ENCODE measurements at places on chromosomes 1 and 21. TPM values are rescaled to one million over a fixed set of nuclear protein-coding genes. Genes with fewer than 3 reads are reported as not detected.

- no peak overlapping the region for H3K27ac ChIP-seq
- H3K27me3 ChIP-seq, result no peaks in the 10 kb centered on the region
- no peak overlapping the region for H3K4me3 ChIP-seq
- no peaks in the 10 kb centered on the region for H3K4me1 ChIP-seq
Observed at GRCh38 chr1:156165083-156165482, 11.7 kb downstream of the SEMA4A start.

MX2 gene
- 31.0 TPM for total RNA-seq

DNA sequence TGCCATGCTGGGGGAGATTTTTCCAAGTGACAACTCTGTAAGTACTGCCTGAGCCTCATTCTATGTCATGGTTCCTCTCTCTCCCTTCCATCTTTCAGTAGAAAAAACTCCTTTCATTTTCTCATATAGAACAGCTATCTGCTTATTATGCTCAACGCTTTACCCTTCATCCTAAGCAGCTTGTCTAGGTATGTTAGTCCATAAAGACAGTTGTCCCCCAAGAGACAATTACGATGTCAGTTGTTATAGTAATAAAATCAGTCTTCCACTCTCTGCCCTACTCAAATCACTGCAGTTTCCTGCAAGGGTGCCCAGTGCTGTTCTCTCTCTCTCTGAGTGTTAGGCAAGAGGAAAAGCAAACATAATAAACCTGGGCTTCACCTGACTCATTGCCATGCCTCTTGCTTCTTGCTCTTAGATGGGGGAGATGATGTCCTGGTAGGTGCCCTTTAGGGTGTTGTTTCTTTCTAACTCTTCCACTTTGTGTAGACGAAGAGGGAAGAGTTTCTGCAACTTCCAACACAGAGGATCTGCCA lies 59.4 kb downstream of the PAPPA2 start:
- H3K4me1 ChIP-seq, result no peaks in the 10 kb centered on the region
- no peak overlapping the region for H3K4me3 ChIP-seq
- no peak overlapping the region for H3K27ac ChIP-seq
- no peaks in the 10 kb centered on the region for H3K36me3 ChIP-seq

DNA sequence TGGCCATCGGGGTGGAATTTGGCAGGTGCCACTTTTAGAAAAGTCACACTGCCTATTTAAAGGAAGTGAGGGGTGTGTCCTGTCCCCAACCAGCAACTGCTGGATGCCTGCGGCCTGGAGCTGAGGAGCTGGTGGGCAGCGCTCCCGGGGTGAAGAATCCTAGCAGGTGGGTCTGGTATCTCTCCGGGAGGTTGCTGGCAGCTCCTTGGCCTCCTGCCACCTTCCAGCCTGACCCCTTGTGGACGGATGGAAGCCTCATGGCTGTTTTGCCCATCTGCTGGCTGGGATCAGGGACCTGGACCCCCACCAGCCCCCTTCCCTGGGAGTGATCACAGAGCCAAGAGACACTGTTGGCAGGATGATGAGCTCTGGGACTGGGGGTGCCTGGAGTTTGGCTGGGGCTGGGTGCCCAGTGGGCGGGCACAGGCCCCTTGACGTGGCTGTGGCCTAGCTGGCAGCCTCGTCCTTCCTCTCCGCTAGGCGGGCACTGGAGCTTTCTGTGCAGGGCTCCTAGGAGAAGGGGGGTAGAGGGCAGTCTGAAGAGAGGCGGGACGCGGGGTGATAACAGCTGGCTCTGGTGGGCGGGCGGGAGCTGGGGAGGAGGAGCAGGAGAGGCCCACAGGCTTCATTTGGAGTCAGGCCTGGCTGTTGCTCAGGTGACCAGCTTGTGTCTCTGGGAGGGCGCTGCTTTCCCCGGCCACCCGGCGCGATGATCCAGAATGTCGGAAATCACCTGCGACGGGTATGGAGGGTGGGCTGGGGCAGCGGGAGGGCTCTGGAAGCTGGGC lies at the start of gene ACOT11:
Gene ACOT11, plus strand, starts transcription at position 628 of the 788 bp plus-strand sequence. Its CDS starts 82 bp downstream, at position 710.
- no peak within 1 kb of the TSS for H3K4me3 ChIP-seq
- no peaks in the 10 kb centered on the region for H3K4me1 ChIP-seq
- H3K27ac ChIP-seq, result no peak within 1 kb of the TSS
- no peaks in the 10 kb centered on the region for H3K36me3 ChIP-seq
- DNase-seq, result peak; percentile 21

DNA sequence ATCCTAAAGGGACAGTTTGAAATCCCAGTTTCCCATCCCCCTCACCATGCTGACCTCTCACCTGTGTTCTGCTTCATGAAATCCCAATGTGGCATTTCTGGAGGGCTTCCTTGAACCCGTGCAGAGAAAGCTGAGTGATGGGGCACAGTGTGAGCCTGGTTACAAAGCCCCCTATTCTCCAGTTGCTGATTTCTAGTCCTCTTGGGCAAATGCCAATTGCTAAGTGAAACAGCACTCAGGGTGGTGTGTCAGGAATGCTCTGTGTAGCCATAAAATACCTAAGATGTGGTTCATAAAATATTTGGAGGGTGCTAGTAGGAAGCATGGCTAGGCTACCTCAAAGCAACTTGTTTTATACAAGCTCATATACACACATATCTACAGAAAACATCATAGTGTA lies 32.0 kb downstream of the SUSD4 start:
- H3K4me3 ChIP-seq, result no peak overlapping the region
- H3K4me1 ChIP-seq, result peaks cover 10% of the 10 kb centered on the region
- DNase-seq, result no peak
- H3K36me3 ChIP-seq, result no peaks in the 10 kb centered on the region
- no peak overlapping the region for H3K27ac ChIP-seq
- no peaks in the 10 kb centered on the region for H3K27me3 ChIP-seq

Measured in Karpas-422 (cell line).